ENCODE measurements at places on chromosomes 16 and 17.

- peaks cover 17% of the 10 kb centered on the region for H3K4me1 ChIP-seq
- no peak overlapping the region for H3K27ac ChIP-seq
These were observed 2.2 kb upstream of the CHD3 start for GRCh38 chr17:7886227-7887037.

GRCh38 chr16:19559242-19559910 lies 3.9 kb downstream of the VPS35L start:
- no peaks in the 10 kb centered on the region for H3K36me3 ChIP-seq
- H3K27me3 ChIP-seq, result no peaks in the 10 kb centered on the region
- no peak for DNase-seq
- H3K4me3 ChIP-seq, result no peak overlapping the region
- peaks cover 14% of the 10 kb centered on the region for H3K4me1 ChIP-seq
- H3K27ac ChIP-seq, result no peak overlapping the region

GRCh38 chr16:63283721-63284120 lies 1247.5 kb upstream of the CDH8 start:
- H3K27me3 ChIP-seq, result no peaks in the 10 kb centered on the region
- no peaks in the 10 kb centered on the region for H3K36me3 ChIP-seq
- no peak overlapping the region for H3K4me3 ChIP-seq
- H3K4me1 ChIP-seq, result no peaks in the 10 kb centered on the region
- DNase-seq, result no peak

DNA sequence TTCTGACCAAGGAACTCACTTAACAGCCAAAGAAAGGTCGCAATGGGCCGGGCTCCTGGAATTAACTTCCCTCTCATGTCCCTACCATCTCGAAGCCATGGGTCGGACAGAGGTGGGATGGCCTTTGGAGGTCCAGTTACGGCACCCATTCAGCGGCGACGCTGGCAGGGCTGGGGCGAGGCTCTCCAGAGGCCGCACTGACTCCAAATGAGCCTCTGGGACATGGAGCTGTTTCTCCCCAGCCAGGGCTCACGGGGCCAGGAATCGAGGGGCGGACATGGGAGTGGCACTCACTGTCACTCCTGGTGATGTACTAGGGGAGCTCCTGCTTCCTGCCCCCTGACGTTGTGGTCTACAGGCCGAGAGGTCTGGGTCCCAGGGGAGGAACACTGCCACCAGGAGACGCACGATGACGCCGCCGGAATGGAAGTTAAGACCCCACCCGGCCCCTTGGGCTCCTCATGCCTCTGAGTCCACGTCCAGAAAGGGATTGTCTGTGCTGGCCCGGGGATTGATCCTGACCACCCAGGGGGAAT lies 60.7 kb upstream of the METRNL start:
- no peaks in the 10 kb centered on the region for H3K36me3 ChIP-seq
- no peak overlapping the region for H3K27ac ChIP-seq
- peaks cover 4% of the 10 kb centered on the region for H3K4me1 ChIP-seq
- DNase-seq, result no peak
- no peak overlapping the region for H3K4me3 ChIP-seq

GRCh38 chr17:72719206-72719577 lies 373.3 kb downstream of the SLC39A11 start:
- H3K4me1 ChIP-seq, result peaks cover 17% of the 10 kb centered on the region
- no peak for DNase-seq
- no peaks in the 10 kb centered on the region for H3K36me3 ChIP-seq
- peak overlapping the region; percentile 96 for H3K27ac ChIP-seq
- H3K4me3 ChIP-seq, result peak overlapping the region; percentile 87

Measured in T-helper 17 cell (primary cell).